ENCODE measurements at places on chromosomes 6 and 20.

DNA sequence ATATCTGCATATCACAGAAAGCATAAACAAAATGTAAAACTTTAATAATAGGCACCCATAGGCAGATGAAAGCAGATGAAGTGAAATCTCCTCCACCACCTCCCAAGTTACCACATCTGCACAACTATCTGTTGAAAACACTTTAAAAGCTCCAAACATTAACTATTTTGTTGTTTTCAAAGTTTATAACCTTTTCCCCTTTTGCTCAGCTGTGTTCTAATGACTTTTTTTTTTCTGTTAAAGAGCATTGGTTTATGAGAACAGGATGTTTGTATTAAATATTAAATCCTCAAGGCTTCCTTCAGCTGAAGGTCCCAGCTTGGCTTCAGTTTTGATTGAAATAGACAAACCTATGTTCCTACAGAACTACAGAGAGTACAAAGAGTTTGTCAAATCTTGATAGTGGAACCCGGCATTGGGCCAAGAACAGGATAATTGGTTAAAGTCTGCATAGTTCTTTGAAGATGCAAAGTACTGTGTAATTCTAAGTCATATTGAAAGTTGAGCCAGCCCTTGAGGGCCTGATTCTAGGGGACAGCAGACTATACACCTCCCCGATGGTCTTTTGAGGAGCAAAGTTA, 255.1 kb upstream of the JAG1 start:
- DNase-seq, result no peak

- DNase-seq, result no peak
Measured at GRCh38 chr6:42694586-42694985, 27.8 kb downstream of the PRPH2 start.

DNA sequence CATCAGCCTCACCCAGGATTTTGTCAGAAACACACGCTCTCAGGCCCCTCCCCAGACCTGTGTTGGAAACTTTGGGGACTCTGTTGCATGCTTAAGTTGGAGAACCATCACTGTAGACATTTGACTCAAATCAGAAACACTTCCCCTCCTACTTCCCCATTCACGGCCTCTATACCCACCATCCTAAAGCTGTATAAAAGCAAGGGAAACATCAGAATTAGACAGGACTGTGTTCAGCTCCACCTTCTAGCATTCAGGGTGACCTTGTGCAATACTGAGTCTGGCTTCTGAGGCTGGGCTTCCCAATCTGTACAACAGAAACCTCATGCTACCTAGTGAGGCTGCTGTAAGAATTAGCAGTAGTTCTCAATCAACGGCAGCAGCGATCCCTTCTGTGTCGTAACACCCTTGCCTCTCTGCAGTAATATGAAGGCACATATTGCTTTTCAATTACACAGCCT, 252.3 kb downstream of the LY86 start:
- no peak for DNase-seq

- DNase-seq, result no peak
Measured at GRCh38 chr20:35886537-35886936, 67.8 kb downstream of the SCAND1 start.

GRCh38 chr6:143322386-143322785, 128.1 kb downstream of the ADAT2 start:
- DNase-seq, result no peak

GRCh38 chr6:4220558-4220957, 85.2 kb upstream of the ECI2 start:
- DNase-seq, result no peak

GRCh38 chr6:83008626-83009025, 57.0 kb downstream of the UBE3D start:
- no peak for DNase-seq

DNA sequence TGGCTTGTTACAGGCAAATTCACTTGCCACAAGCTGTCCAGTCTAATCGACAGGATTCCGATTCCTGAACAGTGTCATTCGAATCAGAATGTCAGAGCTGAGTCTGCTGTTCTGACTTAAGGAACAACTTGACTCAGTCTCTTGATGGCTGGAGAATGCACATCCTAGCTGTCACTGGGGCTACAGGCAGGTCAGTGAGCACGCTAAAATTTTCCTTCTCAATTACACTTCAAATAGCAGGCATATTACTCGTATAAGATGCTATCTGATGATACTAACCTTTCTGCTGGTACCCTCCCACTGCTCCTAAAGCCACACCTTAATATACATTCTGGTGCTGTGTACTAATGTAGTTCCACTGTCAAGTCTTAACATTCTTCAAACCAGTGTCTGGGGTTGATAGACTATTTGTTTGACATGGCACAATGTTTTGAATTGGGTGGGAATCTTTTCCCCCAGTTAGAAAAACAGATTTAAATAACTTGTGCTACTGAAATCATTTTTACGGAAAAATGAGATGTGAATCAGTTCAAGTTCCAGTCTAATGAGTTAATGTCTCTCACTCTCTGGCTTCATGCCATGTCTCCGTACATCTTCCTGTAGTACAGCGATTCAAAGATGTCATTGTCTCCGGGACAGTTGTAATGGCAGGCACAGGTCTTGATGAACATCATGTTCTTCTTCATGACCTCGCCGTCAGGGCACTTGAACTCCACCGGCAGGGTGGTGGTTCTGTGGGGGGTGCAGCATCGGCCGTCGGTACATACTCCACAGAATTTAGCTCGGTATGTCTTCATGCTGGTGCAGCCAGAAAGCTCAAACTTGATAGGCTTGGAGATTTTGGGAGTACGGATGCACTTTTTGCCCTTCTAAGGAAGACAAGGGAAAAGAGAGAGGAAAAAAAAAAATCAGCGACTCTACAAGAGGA, 2.2 kb downstream of the CCN2 start:
- no peak for DNase-seq

DNA sequence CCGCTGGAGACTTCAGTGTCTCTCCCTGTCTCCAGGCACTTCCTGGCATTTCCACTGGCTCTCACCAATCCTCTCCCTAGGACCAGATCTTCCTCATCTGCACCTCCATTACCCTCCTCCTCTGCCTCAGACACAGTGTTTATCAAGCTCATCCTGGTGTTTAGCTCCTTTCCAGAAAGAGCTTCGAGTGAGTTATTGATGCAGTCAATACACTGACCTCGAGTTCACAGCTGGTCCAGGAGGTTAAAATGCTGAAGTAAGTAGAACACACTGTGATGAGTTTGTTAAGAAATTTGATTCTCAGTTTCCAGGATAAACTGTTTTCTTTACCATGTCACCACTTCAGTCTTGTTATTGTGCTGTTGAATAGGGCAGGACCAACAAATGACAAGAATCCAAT, 42.1 kb upstream of the ARMC2 start:
- no peak for DNase-seq

DNA sequence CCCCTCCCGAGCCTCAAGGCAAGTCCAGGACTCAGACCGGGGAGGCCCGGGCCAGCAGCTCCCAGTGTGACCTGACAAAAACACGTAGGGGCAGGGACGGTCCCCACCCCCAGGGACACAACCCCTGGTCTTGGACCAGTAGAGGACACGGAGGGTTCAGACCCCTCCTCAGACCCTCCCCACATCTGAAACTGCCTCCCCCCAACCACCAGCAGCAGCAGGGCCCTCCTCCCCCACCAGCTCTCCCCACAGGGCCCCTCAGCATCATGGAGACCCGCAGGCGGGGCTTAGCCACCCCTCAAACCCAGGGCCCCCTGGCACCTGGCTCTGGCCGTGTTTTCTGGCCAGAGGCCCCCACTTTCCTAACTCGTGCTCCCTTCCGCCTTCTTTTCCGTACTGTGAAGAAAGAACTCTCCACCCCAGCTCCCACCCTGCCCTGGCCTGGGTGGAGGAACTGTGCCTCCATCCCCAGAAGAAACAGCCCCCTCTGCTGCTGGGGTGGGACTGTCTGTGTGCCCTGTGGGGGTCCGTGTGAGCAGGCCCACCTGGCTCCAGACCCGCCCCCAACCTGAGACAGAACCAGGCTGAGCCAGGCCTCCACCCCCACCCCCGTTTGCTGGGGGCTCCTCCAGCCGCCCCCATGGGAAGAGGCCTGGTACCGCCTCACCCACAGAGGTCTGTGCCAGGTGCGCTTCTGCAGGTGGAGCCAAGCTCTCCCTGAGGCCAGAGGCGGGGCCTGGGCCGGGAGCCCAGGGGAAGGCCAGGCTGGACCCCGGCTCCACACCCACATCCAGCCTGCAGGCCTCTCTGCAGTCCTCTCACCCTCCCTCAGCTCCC, 39.0 kb upstream of the MDFI start:
- DNase-seq, result no peak

DNA sequence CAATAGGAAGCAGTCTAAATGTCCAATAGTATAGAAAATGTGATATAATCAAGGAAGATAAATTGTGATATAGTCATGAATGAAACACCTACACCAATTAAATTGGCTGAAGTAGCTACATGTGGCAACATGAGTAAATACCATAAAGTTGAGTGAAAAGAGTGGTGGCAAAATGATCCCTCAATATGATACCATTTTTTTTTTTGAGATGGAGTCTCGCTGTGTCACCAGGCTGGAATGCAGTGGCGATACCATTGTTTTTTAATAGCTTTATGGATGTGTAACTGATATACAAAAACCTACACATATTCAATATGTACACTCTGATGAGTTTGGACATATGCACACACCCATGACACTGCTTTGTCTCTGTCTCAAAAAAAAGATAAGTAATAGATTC, 20.9 kb upstream of the ILRUN start:
- DNase-seq, result no peak

GRCh38 chr6:5335020-5335419, 73.7 kb downstream of the FARS2 start:
- DNase-seq, result no peak

DNA sequence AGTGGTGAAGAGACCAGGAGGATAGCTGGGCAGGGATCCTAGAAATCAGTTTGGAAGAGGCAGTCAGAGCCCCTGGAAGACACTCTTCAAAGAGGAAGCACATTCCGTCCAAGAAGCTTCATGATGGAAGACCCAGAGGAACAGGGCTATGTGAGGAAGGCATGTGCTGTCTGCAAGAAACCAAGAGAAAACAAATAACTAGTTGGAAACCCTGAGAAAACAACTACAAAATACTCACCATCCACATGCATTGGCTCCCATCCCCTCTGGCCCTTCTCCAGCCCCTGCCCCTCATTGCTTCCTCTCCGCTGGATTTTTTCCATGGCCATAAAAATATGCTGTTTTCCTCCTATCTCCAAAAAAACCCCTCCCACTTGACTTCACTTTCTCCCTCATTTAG, 40.9 kb upstream of the SMOC2 start:
- no peak for DNase-seq

- DNase-seq, result no peak
Measured at GRCh38 chr20:1855109-1855508, 40.1 kb upstream of the SIRPA start.

DNA sequence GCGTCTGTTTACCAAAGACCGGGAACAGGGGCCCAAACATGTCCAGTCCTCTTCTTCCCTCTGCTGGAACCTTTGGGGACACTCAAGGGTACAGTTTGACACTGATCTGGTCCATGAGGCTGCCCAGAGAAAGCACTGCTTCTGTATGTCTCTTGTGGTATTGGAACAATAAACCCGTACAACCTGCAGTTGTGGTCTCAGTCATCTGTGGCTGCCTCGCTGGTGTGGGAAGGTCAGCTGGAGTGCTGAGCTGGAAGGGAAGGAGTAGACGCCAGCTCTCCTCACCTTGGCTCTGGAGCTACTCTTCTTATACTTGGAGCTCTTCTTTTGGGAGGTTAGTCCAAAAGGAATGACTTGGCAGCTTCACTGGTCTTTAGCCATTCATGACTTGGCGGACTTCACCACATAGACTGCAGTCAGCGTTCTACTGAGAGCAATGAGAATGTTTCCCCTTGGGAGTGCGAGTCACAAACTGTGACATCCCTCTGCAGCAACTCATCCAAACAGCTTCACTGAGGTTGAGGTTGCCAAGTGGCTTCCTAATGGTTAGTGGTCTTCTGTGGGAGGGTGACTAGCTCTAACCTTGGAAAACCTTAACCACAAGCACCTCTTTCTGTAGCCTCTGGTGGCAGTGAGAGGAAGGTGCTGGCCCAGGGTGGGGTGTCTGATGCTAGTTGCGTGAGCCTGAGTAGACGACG, 81.2 kb downstream of the ASXL1 start:
- DNase-seq, result no peak

GRCh38 chr6:128421788-128422187, 98.6 kb downstream of the PTPRK start:
- no peak for DNase-seq

DNA sequence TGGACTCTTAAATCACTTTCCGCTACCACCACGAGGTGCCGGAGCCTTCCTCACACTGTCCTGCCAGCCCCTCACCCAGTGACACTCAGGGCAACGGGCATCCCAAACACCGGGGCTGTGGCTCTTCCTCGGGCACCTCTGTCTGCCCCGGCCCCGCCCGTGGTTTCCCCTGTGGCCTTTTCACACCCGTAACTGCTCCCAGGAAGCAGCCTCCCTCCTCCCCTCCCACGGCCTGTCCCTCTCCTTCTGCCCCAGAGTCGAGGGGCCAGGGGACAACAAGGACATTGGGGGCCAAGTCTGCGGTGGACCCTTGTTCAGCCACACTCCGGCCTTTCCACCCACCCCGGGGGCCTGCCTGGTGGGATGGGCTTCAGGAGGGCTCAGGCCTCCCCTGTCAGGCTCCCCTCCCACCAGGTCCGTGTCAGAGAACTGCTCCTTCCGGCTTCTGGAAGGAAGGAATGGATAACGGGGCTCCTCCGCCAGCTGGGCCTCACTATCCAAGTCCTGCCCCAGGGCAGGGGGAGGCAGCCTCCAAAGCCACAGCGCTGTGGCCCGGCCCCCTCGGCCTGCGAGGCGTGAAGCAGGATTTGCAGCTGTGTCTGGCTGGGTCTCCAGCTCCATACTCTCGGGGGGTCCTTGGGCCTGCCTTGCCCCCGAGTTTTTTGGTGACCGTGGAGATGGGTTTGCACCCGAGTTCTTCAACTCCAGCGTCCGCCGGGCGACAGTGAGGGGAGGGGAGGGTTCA, 54.7 kb upstream of the CHRNA4 start:
- DNase-seq, result no peak

Data from stimulated activated CD8-positive, alpha-beta memory T cell treated with anti-CD3 and anti-CD28 coated beads, Interleukin-15, amount 100 ng/mL, for 4 hours (primary cell).